Effector memory CD4-positive, alpha-beta T cell (primary cell): ENCODE measurements at places on chromosomes 2 and 18.

DNA sequence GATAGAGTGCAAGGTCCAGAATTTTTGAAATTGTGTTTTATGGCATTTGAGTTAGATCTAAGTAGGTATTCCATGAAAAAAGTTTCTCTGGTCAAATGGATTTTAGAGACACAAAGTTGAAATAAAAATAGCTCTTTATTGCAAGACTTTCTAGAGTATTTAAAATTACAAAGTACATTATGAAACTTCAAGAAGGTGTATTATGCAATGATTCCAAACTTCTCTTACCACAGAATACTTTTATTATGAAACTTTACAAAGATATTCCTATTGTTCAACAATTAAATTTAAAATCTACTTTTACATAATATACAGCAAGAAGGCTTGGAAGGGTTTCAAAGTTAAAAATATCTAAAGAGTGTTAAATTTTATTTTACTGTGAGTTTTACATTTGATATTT is 65.9 kb downstream of the CALCRL start:
- DNase-seq = no peak

GRCh38 chr2:145114726-145115125 is 594.8 kb upstream of the ZEB2 start:
- no peak for DNase-seq

DNA sequence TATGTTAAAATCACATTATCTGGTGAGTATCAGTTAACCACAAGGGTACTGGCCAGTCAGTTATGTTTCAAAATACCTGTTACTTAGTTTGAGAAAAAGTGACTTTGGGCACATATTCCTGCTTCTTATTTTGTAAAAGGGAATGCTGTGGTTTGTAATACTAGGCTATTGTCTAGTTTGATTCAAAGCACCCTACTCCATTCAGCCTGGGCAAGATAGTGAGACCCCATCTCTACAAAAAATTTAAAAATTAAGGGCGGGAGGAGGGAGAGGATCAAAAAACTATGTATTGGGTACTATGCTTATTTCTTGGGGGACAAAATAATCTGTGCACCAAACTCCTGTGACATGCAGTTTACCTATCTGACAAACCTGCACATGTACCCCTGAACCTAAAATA is 18.9 kb downstream of the MBD5 start:
- DNase-seq = no peak

- DNase-seq = no peak
Measured at GRCh38 chr18:72409903-72410302, 134.2 kb downstream of the CBLN2 start.

DNA sequence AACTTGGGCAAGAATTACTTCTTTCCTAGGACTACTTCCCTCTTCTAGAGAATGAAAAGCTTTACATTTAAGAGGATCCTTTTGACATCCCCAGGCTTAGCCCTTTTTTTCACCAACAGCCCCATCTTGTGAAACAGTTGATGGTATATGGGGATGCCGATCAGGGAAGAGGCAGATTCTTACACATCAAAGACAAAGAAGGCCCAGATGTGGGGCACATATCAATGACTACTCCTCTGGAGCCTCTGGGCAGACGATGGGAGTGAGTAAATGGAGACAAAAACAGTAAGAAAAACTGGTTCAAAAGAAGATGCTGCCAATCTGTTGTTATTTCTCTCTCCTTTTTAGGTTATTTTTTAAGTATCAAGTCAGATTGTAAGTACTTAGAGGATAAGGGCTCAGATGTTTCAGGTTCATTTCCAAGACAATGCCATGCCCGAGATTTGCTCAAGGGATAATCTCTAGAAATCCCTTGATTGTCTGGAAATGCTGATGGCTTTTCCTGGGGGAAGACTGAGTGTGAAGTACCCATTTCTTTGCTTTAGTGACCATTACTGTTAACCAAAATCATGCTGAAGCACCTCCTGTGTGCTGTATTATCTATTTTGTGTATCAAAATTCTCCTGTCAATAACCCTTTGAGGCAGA is 117.5 kb downstream of the EPHA4 start:
- no peak for DNase-seq

GRCh38 chr2:203559641-203560040 is 24.5 kb upstream of the RAPH1 start:
- no peak for DNase-seq

- no peak for DNase-seq
Measured at GRCh38 chr2:150572961-150573395, 85.5 kb upstream of the RND3 start.

DNA sequence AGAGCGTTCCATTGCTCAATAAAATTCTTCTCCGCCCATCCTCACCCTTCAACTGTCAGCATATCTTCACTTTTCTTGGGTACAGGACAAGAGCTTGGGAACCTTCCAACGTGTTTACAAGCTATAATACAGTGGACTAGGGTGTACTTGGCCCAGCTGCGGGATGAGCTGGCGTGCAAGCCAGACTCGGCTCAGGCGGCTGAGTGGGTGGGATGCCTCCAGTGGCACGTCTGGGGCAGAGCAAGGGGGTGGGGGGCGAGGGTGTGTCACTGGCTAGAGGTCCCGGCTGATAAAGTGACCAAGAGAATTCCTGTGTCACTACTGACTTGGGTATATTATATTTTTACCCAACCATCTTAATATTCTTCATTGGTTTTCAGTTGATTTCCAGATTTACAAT is 179.7 kb downstream of the EVA1A start:
- DNase-seq = no peak

DNA sequence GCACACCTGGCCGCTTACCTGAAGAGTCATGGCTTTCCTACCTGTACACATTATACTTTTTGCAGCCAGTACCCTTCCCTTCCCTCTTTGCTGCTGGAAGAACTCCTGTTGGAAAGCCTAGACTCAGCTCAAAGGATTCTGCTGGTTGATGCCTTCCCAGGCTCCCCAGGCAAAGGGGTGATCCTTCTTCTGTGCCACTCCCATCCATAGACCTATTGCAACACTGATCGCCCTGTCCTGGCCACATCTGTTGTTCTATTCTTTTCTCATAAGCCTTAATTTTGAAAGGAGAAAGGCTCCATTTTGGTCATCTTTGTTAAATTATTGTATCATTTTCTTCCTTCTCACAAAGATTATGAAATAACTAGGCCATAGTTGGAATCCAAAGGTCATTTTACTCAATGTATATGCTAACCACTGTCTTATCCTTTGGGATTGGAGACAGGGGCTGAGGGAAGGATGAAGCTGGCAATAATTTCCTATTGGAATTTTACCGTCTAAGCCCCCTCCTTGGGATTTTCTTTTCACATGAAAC is 3.4 kb upstream of the PRKCE start:
- DNase-seq = no peak

GRCh38 chr2:234444242-234444730 is 52.6 kb downstream of the ARL4C start:
- no peak for DNase-seq

GRCh38 chr2:10327896-10328669 is 25.4 kb downstream of the HPCAL1 start:
- DNase-seq = no peak

DNA sequence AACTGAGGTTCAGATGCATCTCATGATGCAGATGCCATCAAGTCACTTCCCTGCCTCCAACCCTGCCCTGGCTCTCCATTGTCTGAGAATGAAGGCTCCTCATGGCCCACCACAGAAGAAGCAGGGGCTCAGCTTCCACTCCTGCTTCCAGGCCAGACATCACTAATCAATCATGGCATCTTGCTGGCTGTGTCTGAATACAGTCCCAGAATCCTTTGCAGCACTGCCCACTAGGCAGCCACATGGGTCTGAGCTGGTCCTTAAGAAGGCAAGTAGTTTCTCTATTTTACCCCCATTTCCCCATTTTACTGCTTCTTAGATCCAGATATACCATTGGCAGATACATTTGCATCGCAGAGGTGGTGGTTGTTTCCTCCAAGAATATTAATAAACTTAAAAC is 7.3 kb downstream of the ASPRV1 start:
- no peak for DNase-seq

DNA sequence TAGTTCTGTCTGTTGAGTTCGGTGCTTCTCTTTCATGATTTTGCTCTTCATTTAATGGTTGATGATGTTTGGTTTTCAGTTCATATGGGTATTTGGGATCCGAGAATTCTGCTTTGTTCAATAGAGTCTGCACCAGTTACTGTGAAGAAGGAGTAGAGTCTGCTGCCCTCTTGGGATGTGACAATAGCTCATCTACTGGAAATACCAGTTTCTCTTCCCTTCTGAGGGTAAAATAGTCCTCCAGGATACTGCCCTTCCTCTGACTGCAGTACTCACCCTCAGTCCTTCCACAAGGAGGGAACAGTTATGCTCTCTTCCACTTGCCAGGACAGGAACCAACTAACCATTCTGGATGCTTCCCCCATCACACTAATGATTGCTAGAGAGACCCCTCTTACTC is 12.5 kb upstream of the TNFAIP6 start:
- DNase-seq = no peak

DNA sequence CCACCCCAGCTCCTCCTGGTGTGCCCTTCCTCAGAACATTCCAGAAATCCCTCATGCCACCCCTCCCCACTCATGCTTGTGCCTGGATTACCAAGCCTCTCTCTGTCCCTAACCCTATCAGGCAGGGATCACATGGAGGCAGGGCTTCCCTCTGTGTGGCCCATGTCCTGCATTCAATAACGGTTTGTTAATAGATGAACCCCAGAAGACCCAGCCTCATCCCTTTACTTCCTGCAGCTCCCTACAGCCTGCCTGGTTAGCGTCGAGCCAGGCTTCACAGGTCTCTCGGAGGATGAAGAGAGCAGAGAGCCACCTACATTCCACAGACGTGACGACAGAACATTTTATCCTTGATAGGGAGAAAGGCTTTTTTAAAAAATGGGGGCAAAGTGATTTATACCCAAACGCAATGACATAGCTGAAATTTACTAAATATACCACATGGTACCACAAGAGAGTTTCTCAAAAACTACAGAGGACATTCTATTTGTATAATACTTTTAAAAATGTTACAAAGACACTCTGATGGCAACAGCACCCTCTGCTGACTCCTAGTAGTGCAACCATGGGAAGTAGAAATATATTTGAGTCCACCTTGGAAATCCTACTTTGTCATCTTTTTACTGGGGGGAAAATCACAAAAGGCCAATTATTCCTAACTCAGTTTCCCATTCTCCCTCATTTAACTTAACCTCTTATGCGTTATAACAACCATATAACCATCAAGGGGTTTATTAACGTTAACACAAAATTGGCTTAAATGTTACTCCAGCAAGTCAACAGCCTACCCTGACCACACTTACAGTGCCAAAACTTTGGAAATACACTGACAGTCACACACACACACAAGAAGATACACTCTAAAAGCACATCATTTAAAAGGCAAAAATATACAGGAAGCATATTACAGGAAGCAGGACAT is 30.7 kb downstream of the FBXO15 start:
- no peak for DNase-seq

GRCh38 chr2:28414583-28414982 is 21.9 kb downstream of the FOSL2 start:
- DNase-seq = no peak

GRCh38 chr2:60565472-60565871 is 12.0 kb upstream of the BCL11A start:
- DNase-seq = no peak

- no peak for DNase-seq
Measured at GRCh38 chr2:204234879-204235278, 298.3 kb downstream of the ICOS start.

GRCh38 chr2:128967646-128968045 is 649.0 kb upstream of the HS6ST1 start:
- no peak for DNase-seq

DNA sequence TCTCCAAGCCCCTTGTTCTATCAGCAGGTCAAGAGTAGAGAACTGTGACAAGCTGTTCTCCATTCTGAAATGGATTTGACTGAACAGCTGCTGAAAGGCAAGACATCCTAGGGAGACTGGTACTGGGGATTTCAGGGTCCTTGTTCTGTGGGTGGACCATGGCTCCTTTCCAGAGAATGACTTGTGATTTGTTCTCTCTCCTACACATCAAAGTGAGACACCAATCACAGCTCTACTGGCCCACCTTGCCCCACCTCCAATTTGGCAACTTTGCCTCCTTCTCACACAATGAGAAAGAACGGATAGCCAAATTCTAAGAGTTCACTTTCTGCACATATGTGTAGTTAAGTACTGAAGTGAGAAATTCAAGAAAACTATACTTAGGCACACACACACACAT is 67.4 kb downstream of the BCL11A start:
- no peak for DNase-seq

- DNase-seq = peak; percentile 86
Measured at GRCh38 chr2:60819155-60819862, 62.1 kb upstream of the REL start.

DNA sequence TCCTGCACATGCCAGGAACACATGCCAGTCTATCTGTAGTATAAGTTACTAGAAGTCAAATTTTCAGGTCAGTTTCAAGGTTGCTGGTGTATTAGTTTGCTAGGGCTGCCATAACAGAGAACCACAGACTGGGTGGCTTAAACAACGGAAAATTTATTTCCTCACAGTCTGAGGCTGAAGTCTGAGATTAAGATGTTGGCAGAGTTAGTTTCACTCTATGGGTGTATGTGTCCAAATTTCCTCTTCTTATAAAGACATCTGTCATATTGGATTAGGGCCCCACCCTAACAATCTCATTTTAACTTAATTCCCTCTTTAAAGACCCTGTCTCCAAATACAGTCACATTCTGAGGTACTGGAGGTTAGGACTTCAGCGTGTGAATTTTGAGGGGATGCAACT is 26.5 kb downstream of the B3GNT7 start:
- no peak for DNase-seq

GRCh38 chr2:238790833-238791230 is 57.1 kb upstream of the TWIST2 start:
- DNase-seq = no peak

- no peak for DNase-seq
Measured at GRCh38 chr18:8856769-8857393, 151.5 kb downstream of the MTCL1 start.

DNA sequence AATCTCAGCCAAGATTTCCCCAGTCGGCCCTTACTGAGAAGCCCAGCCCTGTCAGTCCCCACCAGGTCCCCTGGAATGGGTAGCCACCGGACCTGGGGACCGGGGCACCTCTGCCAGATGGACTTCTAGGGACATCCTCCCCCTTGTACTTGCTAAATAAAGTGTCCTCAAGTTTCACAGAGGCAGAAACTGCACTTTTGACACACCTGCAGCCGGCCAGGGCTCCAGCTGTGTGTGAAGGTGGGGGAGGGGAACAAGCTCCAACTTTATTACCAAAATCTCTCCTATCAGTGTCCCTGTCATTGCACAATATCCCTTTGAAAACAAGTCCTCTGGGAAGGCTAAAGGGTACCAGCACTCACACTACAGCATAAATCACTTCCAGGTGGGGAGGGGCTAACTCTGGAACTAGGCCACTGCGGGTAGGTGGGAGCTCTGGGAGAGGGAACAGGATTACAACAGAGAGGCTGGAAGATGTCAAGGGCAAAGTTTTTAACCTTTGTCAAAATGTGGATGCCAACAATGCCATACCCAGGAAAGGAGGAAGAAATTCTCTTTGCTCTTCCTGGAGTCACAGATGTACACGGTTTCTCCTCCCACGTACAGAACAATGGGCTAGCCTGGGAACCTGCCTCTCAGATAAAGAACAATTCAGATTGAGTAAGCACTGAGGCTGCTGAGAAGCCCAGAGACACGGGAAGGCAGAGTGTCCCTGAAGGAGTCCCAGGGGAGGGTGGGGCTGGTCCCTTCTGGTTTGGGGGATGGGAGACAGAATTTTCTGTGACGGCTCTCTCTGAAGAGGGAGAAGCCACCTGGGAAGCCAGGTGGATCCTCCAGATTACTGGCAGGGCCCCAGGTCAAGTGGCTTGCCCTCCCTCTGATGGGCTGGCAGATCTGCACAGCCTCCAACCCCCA is 11.0 kb downstream of the SDC1 start:
- no peak for DNase-seq
